ENCODE measurements at places on chromosomes 3 and 15.

GRCh38 chr3:58490860-58491501, 915 bp upstream of the KCTD6 start:
- DNase-seq: peak; percentile 9

GRCh38 chr3:15387171-15387581, 40.2 kb downstream of the METTL6 start:
- no peak for DNase-seq

GRCh38 chr15:66946578-66947164, 118.7 kb upstream of the SMAD3 start:
- DNase-seq: no peak

- DNase-seq: no peak
These were observed 84.3 kb downstream of the TNIK start for GRCh38 chr3:171375666-171376595.

DNA sequence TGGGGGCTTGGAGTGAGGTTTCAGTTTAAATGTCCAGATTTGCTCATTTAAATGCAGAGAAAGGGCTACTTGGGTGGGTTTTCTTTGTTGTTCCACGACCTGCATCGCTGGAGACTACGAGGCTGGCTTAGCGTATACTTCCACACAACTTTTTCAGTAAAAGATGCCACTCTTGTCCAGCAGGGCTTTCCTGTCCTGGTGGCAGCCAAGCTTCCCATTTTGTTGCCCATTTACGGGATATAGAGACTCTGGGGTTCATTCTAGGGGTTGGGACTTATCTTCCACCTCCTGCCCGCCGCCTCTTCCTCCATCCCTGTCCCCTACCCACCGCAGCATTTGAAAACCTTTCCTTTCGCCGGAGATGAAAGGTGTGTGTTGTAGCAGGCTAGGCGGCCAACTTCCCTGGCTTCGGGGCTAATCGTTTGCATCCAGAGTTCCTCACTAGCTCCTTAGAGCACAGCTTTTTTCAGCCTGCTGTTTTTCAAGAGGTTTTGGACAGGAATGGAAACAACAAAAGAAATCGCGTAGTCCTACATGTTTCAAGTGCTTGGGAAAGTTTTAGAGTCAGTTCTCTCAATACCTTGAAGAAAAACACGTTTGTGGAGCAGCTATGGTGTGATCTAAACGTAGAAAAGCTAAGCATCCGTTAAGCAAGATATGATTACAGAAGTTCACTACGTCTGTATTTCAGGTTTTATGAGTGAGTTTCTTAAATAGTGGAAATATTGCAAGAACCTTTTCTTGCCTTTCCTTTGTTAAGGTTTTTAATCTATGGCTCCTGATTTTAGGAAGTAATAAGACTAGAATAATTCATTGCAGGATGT, 843 bp downstream of the CHRNA5 start:
- no peak for DNase-seq

DNA sequence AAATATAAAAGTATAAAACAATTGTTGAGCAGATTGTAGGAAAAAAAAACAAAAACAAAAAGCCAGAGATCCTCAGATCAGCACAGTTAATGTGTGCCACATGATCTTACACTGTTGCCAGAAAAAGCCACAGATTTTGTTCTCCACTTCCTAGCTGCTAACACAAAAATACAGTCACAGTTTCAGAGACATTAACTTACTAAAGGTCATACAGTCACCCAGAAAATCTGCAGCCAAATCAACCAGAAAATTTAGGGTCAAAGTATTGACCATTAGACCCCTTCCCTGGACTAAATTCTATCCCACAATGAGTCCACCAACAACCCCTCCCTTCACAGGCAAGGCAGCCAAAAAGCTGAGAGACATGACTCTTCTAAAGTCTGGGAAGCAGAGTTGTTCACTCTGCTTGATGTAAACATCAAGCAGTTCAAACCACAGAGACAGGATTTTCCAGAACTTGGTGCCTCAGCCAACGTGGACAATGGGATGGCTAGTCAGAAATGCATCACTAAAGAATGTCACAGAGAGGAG, 59.1 kb downstream of the SST start:
- no peak for DNase-seq

GRCh38 chr3:115248274-115248673, 101.2 kb upstream of the ZBTB20 start:
- no peak for DNase-seq

GRCh38 chr3:197454014-197454413, 101.8 kb downstream of the BDH1 start:
- DNase-seq: no peak

DNA sequence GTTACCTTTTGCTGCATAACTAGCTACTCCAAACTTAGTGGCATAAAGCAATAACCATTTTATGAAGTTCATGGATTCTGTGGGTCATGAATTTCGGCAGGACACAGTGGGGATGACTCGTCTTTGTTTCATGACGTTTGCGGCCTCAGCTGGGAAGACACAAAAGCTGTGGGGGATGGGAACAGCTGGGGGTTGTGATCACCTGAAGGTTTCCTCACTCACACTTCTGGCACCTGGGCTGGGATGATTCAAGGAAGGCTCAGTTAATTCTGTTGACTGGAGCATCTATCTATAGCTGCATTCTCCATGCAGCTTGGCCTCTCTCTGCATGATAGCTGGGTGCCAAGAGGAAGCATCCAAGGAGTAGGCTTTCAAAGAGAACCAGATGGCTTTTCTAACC, 332.8 kb downstream of the ULK4 start:
- no peak for DNase-seq

GRCh38 chr15:48298914-48299313, 32.3 kb upstream of the DUT start:
- no peak for DNase-seq

- DNase-seq: no peak
These were observed 36.0 kb downstream of the RFX7 start for GRCh38 chr15:56207711-56208110.

Data from activated gamma-delta T cell (primary cell).